Esophagus muscularis mucosa (tissue), 4 donors: ENCODE measurements at places on chromosomes 1 and 21. TPM values are rescaled to one million over a fixed set of nuclear protein-coding genes. Genes with fewer than 3 reads are reported as not detected.

NUAK2 gene
- 0.86 TPM for total RNA-seq

PRDM16 gene
- 4.4 TPM for total RNA-seq

WNT3A gene
- not detected for total RNA-seq

AQP10 gene
- total RNA-seq, result not detected

KIF2C gene
- 0.78 TPM for total RNA-seq

DNA sequence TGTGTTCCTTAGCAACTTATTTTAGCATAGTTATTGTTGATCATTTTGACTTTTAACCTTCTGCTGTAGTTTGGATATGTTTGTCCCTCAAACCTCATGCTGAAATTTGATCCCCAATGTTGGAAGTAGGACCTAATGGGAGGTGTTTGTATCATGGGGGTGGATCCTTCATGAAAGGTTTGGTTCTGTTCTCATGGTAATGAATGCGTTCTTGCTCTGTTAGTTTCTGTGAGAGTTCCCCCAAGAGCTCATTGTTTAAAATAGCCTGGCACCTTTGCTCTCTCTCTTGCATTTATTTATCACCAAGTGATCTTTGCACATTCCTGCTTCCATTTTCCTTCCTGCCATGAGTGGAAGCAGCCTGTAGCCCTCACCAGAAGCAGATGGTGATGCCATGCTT, 372.1 kb upstream of the VAMP3 start:
- DNase-seq, result no peak

DNA sequence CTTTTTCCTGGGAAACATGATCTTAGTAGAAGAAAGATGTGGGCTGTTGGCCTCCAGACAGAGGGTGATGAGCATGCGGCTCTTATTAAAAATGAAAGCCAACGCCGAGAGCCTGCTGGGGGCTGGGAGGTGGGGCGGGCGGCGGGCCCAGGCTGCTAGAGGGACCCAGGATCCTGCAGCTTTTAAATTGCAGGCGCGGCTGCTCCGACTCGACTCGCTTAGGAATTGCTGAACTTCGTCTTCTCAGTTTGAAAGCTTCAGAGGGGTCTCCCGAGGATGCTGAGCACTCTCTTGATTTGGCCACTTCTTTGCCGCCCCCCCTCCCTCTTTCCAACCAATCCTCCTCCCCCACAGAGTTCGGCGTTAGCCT, 1.2 kb downstream of the AGPAT3 start:
- no peak for DNase-seq

- no peak for DNase-seq
Measured at GRCh38 chr1:219813294-219813693, 115.1 kb downstream of the SLC30A10 start.

DNA sequence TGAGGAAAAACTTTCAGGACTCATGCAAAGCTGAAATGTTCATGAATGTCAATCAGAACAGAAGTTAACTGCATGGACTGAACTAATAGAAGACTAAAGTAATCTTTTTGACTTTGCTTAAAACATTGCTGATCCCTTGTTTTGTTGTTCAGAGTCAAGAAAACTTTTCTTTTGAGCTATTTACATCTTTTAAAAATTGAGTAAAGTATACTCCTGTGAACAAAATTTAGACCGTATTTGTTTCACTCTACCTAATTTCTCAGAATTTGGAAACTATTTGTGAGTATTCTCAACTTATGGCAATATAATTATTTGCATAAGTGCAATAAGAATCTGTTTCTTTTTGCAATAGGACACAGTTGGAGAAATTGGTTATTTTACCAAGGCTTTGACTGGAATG, 41.1 kb downstream of the INPP5B start:
- no peak for DNase-seq

GRCh38 chr1:1596493-1597274, 3.3 kb downstream of the FNDC10 start:
- no peak for DNase-seq

DNA sequence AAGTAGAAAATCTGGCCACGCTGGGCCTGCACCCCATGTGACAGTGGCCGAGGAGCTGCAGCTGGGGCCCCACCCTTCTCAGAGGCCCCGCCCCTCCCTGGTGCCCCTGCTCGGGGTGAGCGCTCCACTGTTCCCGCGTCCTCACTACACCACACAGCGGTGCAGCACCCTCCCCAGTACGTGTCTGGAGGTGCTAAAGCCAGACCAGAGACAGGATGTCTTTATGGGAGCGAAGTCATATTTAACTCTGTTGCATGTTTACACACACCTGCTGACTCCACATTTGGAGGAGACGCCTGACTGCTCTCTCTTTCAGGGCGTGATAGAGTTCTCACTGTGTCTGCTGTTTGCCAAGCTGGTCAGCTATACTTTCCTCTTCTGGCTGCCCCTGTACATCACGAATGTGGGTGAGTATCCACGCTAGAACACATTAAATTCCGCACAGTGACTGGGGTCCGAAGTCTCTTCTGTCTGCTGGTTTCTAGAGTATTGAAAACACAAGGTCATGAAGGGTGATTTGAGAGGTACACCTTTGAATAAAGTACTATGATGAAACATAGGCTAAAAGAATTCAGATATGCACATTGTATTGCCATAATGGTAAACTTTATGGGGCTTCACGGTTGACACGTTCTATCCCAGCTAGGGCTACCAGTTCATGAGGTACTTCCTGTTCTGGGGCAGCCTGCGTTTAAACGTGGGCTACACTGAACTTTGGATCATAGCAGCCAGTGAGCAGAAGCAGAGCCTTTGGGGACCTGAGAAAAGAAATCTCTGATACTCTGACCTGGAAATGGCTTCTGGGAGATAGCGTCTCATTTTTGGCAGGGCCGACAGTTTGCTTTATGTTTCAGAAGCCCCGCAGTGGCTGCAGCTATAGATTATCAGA, 48.4 kb downstream of the SLC37A1 start:
- DNase-seq, result no peak

GRCh38 chr21:25115021-25115420, 492.3 kb downstream of the MRPL39 start:
- DNase-seq, result no peak
